D341Med (cell line): ENCODE measurements at places on chromosomes 5 and 9.

DNA sequence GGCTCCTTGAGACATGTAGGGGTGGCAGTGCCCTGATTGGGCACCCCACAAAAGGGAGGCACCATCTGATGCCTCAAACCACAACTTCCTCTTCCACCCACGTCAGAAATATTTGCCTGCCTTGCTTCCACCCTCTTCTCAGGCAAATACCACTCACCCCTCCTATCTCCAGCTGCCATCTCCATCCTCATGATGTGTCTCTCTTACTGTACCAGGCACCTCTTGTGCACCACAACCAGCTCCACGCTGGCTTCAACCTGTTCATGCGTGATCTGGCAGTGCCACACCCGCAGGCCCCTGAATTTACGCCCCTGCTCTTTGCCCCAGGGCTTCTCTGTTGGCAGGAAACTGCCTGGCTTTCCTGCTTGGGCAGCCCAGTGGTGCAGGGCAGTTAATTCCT lies 87.8 kb upstream of the HSPA9 start:
- DNase-seq: no peak

DNA sequence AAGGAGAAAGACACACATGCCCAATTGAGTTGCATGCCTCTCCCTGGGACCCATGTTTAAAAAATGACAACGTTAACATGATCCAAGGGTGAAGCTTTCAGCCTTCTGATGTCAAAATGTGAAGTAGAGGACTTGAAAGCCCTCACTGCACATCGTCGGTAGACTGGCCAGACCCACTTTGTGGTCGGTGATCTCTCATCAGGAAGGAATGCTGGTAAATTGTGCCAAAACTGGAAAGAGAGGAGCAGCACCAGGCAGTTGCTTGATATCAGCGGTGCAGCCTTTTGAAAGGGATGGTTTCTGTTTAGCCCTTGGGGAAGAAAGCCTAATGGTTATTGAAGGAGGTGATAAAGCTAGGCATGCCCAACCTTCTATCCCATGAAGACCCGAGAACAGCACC lies 125.3 kb upstream of the MARCHF11 start:
- DNase-seq: no peak

DNA sequence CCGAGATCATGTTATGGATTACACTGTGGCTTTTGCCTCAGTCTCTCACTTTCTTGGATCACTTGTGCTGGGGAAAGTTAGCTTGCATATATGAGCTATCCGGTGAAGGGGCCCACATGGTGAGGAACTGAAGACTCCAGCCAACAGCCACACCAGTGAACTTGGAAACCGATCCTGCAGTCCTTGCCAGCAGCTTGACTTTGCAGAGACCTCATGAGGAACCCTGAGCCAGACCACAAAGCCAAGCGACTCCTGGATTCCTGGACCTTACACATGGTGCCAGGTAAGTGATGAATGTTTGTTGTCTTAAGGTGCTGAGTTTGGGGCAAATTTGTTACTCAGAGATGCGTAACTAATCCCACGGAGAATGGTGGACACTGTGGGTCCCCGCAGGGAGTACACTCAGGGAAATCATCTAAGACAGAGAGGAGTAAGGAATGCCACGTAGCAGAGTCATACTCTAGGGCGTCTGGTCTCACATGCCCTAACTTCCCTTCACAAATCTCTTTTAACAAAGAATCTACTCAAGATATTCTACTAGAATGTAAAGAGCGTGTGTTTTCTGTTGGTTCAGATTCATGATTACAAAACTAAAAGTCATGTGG lies 76.5 kb upstream of the PJA2 start:
- no peak for DNase-seq

DNA sequence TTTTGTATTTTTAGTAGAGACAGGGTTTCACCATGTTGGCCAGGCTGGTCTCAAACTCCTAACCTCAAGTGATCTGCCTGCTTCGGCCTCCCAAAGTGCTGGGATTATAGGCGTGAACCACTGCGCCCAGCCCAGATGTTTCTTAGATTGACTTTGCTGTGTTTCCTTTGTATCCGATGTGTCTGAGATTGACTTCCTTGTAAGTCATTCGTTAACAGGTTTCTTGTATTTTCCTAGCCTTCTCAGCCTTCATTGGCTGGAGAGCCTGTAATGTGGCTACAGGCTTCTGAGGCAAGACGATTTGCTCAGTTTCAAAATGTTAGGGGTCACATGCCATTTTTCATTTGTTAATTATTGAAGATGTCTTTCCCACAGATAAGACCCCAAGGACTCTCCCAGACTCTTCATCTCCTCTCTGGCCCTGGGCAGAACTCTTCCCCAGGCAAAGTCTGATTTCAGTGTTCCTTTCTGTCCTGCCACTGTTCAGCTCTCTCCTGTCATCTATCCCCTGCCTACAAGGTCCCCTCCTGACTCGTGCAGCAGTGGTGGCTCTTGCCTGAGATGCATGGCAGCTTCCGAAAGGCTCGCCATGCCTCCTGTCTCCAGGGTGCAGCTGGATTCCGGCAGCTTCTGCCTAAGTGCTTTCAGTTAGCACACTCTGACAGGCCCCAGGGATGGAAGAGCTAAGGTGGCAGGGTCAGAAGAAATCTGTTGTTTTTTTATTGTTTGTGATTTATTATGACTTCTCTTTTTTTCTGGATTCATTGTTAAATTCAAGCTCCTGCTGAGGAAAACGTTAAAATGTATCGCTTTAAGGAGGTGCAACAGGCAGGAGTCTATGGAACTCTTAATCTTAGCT lies 206.4 kb downstream of the AOPEP start:
- DNase-seq: no peak

DNA sequence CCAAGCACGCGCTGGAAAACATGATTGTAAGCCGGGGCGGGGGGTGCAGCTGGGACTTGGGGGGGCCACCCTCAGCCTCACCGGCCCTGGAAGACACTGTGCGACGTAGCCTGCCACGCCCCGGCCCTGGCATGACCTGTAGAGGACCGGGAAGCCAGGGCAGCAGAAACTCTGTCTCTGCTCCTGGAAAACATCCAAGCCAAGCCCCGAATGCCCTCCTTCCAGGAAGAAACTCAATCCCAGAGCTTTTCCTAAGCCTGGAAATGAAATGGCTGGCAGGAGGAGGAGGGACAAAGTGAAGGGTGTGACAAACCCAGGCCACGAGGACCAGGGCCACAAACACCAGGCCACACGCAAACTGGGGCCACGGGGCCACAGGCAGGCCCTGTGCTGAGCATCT lies 55.4 kb downstream of the KCNT1 start:
- no peak for DNase-seq

GRCh38 chr5:57488215-57488955 lies 5.8 kb upstream of the ACTBL2 start:
- DNase-seq: no peak

DNA sequence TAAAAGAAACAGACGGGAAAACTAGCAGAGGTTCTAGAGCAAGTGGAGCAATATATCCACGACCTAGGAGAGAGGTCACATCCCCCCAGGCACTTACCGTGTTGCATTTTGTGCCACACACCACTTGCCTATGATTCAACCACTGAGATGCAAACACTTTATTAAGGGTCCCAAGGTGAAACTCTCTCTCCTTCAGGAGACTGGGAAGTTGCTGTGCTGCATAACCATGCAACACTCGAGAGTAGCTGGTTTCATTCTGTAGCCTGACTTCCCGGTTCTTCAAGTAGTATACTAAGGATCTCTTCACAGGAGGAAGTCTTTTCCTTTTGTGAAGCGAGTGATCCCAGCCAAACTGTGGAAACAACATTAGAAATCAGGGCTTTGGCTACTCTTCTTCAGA lies 1.6 kb downstream of the DCAF12 start:
- no peak for DNase-seq

DNA sequence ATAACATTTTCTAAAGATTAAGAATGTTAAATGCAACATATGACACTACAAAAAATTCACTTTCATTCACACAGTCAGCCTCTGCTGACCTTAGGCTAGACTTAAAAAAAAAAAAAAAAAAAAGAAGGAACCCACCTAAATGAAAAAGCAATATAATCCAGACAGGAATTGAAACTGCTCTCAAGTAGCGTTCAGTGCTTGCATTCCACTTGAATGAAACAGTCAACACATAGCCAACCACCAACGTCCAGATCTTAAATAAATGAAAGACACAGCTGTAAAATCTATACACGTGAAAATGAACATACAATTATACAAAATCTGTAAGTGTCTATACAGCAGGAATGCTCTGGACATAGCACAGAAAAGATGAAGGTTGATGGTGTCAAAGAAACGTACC lies 11.4 kb downstream of the TMEM245 start:
- DNase-seq: no peak

- DNase-seq: no peak
Measured at GRCh38 chr5:132322266-132322665, 28.1 kb downstream of the SLC22A4 start.

DNA sequence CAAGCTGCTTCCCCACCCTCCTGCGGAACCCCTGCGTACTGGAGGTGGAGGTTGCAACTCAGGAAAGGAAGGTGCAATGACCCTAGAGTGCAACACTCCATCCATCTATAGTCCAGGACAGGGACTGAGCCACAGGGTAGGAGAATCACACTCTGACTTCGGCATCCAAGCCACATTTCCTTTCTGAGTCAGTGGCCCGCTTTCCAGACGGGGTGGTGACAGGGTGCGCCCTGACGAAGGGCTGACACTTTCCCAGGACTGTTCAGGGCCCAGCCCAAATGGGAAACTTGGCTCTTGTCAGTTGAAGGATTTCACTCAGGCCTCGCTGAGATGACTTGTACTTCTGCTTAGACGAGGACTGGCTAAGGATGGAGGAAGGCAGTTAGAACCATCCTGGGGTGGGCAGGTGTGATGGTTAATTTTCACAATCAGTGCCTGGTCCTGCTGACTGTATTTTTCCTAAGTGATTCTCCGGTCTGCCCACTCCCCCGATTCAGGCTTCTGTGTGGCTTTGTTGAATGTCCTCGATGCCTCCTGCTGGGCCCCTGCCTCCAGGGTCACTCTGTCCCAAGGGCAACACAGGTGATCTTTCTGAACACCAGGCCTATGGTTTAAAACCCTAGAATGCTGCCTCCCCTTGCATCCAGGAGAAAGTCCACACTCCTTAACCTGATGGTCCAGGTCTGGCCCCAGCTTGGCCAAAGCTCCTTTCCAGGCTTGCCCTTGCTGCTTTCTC lies 228.1 kb downstream of the FSTL4 start:
- no peak for DNase-seq

GRCh38 chr5:177362610-177363507 lies 5.1 kb downstream of the RGS14 start:
- peak; percentile 84 for DNase-seq

DNA sequence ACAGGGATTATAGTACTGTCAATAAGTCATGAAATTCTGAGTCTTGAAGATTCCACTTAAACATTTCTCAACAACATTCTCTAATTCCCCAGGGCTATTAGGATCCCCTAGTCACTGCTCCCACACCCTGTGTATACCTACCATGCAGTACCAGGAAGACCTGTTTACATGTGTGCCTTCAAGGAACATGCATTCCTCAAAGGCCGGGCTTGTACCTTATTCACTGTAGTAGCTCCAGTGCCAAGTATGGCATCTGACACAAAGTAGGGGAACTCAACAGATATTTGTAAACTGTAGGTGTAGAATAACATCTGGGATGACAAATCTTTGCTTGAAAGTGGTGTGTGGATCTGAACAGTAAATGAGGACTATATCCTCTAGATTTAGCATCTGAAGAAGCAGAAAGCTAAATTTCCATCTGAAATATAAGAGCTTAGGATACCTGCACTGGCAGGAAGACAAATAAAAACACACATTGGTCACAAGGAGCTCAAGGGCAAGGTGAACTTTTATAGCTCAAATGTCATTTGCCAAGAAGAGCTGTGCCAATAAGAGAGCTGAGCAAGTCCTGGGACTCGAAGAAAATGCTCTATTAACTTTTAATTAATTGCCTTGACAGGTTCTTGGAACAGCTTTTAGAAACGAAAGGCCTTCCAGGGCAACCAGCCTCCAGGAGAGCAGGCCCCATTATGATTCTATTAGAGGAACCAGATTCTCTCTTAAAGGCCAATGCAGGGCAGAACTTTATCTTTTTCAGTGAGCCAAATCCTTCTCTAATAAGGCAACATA lies 52.3 kb upstream of the MYOT start:
- DNase-seq: no peak

- DNase-seq: no peak
Measured at GRCh38 chr5:179827680-179828079, 7.0 kb downstream of the SQSTM1 start.

- DNase-seq: no peak
Measured at GRCh38 chr5:115796656-115797055, 19.8 kb downstream of the CDO1 start.

DNA sequence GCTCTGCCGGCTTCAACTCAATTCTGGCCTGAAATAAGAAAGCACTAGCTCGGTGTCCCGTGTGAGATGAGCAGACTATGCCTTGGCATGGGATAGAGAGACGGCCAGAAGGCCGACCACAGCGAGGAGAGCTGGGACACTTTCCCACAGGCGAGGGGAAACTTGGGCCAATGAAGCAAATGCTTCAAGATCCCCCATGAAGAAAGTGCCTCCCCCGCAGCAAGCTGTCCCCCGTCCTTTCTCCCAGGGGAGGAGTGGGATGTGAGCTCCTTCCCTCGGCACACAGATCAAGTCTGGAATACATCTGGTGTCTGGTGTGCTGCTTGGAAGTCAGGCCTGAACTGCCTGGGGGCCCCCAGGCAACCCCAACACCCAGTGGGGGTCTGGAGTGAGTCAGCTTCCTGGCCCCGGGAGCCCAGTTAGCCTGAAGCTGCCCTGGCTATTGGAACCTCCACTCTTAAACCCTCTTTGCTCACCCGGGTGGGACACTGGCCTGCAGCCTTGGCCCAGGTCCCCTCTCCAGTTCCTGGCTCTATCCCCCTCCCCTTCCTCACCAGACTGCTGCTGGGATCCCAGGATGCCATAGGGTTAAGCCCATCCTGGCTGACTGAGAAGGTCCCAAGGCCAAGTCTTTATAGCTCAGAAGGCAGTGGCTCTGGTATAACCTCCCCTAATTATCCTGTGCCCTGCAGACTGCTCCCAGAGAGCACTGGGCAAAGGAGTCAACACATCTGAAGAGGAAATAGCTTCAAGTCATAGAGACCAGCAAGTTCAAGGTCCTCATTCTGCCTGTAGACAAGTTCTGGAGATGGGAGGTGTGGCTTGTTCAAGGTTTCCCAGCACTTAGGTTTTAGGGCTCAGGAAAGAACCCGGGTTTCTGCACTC lies 205.3 kb downstream of the TTLL11 start:
- DNase-seq: no peak

GRCh38 chr5:67699560-67699959 lies 503.0 kb upstream of the CD180 start:
- DNase-seq: no peak

GRCh38 chr5:124377386-124377785 lies 369.1 kb downstream of the ZNF608 start:
- DNase-seq: no peak

DNA sequence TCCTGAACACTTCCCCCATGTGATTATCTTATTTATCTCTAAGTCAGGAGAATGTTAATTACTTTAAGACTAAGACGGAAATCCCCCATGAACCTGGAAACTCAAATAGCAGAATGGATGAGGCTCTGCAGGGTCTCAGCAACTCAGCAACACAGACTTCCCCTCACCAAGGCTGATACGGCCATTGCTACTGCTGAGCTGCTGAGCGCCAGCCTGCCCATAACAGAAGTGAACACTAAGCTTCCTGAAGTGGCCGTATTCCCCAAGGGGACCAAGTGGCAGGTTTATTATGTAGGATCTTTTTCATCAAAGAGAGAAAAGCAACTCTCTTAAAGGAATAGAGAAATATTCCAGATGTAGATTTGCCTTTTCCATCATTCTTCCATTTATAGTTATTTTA lies 311.1 kb downstream of the RFX3 start:
- DNase-seq: peak; percentile 57

GRCh38 chr5:126516852-126517251 lies 78.2 kb downstream of the ALDH7A1 start:
- DNase-seq: no peak

GRCh38 chr5:36624277-36624676 lies 17.9 kb downstream of the SLC1A3 start:
- DNase-seq: no peak

- DNase-seq: no peak
Measured at GRCh38 chr9:34218446-34218845, 39.6 kb downstream of the UBAP1 start.
